ENCODE measurements at places on chromosomes 6 and 20.
A peak's percentile ranks its signal among the peaks of the same experiment; 100 is the strongest.

GRCh38 chr6:3339811-3340210 lies 81.1 kb downstream of the PSMG4 start:
- DNase-seq: no peak

DNA sequence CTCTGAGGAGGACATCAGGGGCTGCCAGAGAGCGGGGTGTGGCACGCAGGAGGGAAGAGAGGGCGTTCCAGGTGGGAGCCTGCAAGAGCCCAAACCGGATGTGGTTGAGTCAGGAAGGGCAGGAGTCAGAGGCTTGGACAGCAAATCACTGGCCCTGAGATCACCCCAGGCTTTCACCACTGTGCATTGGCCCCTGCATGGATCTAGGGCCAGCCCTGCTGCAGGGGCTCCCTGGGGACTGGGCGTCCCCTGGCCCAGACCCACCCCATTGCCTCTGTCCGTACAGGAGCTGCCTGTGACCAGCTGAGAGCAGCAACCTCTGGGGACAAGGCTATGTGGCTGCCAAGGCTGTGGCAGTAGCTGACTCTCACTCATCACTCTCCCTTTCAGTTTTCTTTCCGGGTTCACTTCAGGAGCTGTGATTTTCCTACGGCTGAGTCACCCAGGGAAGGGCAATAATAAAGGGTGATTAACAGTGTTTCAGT lies 33.9 kb downstream of the KCNK17 start:
- no peak for DNase-seq

DNA sequence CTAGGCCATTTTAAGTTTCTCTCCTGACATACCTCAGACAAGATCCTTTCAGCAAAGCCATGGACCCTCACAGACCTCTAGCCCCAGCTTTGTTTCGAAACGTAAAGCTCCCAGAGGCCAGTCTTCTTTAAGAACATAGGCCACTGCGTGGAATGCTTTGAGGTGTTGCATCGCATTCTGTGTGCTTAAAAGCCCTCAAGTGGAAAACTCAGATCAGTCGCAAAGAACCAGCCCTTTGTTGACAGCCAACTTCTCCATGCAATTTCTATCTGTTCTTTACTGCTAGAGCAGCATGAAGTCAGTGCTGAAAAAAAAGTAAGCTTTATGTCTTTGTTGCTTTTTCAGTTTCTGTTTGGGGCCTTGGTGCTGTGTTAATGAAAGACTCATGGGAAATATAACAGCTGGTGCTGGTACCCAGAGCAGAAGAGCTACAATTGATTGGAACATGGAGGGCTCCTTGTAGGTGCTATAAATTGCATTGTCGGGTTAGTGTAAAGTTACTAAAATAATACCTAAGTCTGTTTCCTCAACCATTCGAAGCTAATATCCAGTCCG lies 142.6 kb downstream of the MAP3K7 start:
- DNase-seq: peak; percentile 38

GRCh38 chr6:52517502-52518278 lies 59.2 kb downstream of the TRAM2 start:
- DNase-seq: no peak

DNA sequence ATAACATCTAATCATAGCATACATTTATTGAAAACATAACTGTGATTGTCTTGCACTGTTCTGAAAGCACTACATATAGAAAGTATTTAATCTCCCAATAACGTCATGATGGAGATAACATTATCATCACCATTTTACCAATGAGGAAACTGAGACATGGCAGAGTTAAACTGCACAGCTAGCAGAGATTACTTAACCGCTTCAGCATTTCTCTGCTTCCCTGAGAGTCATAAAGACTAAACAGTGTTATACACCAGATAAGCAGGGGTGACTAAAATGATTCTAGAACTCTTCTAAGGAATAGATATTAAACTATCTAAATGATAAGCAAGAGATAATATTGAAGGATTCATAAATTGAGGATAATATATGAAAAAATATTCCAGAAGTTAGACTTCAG lies 183.2 kb upstream of the BMP5 start:
- DNase-seq: no peak

Data from left kidney (tissue), 8 donors.